ENCODE measurements at places on chromosomes 6 and 20. TPM values are rescaled to one million over a fixed set of nuclear protein-coding genes. Genes with fewer than 3 reads are reported as not detected.

LPIN3 gene
- total RNA-seq: 1.0 TPM

DNA sequence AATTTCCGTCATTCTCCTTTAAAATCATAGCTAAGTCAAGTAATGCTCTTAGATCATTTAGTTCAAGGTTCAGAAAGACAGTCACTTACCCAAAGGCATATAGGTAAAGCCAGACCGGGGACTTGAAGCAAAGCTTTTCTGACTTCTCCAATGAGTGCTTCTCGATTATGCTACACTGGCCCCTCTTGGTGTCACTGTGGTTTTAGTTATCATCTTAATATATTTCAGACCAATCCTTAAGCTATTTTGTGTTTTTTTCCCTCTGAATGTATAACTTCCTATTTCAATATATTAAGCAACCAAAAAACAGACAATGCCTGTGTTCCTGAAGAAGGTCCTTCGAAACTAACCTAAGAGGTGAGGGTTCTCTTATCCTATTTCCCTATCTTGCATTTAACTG lies 3.9 kb downstream of the PRDM1 start:
- DNase-seq: no peak

- DNase-seq: no peak
These were observed 266.2 kb upstream of the ADGRB3 start for GRCh38 chr6:68368845-68369244.

DNA sequence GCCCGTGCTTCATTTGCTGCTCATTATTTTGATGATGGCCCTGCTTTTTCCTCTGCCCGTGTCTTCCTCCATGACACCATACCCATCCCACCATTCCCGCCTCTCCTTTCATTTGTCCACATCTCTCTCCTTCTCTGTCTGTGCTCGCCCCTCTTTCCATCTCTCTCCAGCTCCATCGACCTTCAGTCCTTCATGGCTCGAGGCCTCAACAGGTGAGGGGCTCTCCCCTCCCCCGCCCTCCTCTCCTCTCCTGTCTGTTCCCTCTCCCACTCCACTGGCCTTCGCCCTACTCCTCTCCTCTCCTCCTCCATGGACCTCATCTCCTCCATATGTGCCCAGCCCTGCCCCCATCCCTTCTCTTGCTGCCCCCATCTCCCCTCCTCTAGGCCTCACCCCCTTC lies 12.1 kb upstream of the ZBTB9 start:
- no peak for DNase-seq

DNA sequence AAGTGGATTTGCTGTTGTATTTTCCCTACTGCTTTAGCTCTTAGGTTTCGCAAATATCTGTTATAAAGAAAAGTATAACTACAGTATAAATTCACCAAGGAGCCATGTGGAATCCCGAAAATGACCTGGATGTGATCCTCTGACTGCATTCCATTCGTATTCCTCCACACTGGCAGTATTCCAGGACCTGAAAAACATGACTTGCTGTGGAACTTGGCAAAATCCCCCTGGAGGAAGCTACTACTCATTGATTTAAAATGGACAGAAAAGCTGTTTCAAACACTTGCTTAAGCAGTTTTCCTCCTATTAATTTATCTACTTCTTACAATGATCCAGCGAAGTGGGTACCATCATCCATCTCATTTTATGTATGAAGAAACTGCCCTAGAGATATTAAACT lies 13.3 kb upstream of the ENPP5 start:
- DNase-seq: no peak

SYCP2 gene
- 8.3 TPM for total RNA-seq

- peak; percentile 35 for DNase-seq
These were observed 53.5 kb downstream of the GOPC start for GRCh38 chr6:117548797-117549301.

DNA sequence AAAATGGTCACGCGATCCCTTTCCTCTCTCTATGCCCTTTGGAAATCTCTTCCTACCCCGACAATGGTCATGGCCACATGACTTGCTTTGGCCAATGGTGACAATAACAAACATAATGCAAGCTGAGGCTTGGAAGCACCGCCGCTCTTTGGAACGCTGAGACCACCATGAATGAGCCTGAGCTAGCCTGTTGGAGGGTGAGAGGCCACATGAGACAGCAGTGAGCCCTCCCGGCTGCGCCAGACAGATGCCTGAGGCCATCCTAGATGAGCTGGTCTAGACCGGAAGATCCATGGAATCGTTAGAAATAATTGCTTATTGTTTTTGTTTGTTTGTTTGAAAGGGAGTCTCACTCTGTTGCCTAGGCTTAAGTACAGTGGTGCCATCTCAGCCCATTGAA lies 64.2 kb downstream of the STK35 start:
- DNase-seq: no peak

- DNase-seq: no peak
These were observed 4.1 kb downstream of the BMP7 start for GRCh38 chr20:57262301-57262700.

- DNase-seq: no peak
These were observed at the start of gene HIVEP1 for GRCh38 chr6:12012038-12012557. Gene HIVEP1 (plus strand): TSS chr6:12012312. CDS start chr6:12015629, 3,317 bp downstream.

GRCh38 chr6:123276546-123276980 lies 280.5 kb downstream of the CLVS2 start:
- DNase-seq: no peak

GRCh38 chr6:33424855-33425667 lies 5.2 kb downstream of the SYNGAP1 start:
- no peak for DNase-seq

DNA sequence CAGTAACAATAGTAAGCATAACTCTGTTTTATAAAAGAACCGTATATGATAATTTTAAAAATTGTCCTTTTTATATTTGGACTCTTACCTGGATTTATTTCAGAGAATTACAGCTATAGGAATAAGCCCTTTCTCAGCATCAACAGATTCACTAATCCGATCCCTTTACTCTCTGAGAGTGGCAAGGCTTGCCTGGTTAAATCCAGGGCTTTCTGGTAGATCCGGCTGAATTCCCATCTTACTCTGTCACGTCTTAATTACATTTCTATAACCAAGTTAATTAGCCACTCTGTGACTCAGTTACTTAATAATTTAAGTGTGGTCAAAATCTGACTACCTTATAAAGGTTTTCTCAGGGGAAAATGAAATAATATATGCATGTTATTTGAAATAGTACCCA lies 294.7 kb downstream of the FRK start:
- no peak for DNase-seq

- DNase-seq: no peak
These were observed 49.3 kb upstream of the E2F3 start for GRCh38 chr6:20352346-20352745.

GRCh38 chr20:62178316-62179161 lies 4.3 kb upstream of the MTG2 start:
- no peak for DNase-seq

DNA sequence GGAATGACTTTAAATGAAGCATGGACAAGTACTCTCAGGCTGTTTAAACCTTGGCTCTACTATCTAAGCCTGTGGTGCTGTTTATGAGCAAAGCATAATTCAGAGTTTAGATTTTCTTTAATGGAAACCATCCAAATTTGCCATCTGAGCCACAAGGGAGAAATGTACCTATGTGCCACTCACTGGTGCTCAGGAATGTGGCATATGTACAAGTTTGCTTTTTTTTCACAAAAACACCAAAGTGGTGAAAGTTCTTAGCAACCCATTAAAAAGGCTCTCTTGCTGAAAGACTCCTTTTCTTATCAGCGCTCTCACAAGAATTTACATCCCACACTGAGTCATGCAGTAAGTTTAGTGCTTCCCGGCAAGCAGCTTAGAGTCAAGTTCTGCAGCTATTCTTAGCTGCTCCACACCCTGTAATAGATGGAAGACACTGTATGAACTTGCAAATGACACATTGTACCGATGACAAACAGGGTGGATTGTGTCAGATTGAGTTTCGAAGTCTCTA lies 57.3 kb upstream of the MLIP start:
- no peak for DNase-seq

DNA sequence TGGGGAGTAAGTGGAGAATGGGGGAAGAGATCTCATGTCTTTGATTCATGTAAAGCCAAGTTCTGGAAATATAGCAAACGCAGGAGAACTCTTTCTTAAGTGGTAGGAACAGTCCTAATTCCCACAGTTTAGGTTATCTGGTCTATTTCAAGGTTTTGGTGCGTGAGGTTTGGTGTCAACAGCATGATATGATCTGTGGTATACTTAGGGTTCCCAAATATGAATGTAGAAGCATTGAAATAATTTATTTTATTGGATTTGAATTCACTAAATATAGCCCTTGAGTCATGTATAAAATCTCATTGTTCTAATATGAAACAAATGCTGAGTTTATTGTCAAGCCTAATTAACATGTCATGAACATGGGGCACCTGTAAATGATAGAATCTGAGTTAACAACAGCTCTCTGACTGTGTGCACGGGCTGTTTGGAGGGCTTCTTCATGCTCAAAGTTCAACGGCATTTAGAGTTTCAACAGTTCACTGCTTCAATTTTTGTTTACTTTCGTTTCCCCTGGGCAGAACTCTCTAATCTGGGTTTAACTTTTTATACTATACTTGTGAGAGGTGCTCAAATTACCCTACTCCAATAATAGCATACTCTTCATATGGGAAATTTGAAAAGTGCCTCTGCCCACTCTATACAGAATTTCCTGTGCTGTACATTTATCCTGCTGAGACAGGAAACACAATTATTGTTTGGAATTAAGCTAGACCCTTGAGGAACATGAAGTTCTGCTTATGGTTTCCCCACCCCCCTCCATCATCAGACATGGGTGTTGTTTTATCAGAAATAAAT lies 236.3 kb upstream of the ZNF217 start:
- no peak for DNase-seq

POU5F1 gene
- total RNA-seq: 1.6 TPM

DNA sequence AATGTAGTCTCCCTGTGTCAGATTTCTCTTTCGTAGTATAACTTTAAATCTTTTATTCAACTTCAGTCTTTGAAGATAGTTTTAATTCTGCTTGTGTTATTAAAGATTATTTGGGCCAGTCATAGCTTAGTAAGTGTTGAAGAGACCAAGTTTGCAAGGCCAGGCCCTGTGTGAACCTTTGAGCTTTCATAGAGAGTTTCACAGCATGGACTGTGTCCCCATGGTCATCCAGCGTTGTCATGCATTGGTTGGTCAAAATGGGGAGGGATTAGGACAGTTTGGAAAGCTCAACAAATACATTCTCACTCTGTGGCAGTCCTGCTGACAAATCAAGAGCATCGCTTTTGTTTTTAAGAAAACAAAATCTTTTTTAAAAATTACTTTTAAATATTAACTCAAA lies 74.6 kb upstream of the FAM83B start:
- no peak for DNase-seq

DNA sequence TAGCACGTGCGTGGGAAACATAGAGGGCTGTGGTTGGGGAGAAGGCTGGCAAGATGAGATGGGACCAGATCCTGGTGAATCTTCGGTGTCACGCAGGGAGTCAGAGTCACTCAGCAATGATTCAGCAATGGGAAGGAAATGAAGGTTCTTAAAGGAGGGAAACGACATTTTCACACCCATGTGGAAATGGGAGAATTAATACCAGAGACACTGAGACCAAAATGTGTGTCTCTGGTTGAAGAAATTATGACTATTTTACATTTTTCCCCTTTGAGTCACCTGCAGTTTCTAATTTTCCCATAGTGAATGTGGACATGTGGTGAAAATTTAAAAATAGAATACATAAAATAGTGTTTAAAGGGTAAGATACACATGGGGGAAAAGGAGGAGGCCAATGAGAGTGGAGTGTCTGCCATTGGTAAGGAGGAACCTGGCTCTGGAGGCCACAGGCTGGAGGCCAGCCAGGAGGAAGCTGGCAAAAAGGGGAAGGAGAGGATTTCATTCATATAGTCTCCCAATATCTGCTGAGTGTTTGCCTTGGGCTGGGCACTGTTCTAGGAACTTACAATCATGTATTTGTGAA lies 17.5 kb downstream of the NRN1 start:
- DNase-seq: no peak

DNA sequence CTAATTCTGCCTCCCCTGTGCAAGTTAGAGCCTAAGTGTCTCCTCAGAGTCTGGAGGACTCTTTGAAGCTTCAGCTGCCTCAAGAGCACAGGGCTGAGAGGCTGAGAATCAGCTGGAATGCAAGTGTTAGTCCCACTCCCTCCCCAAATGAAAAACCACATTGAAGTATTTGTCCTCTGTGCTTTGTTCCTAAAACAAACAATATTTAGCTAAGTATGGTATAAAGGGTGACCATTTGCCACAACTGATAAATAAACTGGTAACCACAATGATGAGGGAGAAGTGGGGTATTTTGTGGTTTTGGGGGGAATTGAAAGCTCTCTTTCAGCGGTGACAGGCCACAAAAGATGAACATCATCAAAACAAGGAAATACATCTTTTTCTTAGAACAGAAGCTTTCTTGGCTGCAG lies 91.7 kb upstream of the HDDC2 start:
- no peak for DNase-seq

MAFB gene
- total RNA-seq: 1.1 TPM

OR12D3 gene
- total RNA-seq: not detected

ELOVL4 gene
- 1.8 TPM for total RNA-seq

DNA sequence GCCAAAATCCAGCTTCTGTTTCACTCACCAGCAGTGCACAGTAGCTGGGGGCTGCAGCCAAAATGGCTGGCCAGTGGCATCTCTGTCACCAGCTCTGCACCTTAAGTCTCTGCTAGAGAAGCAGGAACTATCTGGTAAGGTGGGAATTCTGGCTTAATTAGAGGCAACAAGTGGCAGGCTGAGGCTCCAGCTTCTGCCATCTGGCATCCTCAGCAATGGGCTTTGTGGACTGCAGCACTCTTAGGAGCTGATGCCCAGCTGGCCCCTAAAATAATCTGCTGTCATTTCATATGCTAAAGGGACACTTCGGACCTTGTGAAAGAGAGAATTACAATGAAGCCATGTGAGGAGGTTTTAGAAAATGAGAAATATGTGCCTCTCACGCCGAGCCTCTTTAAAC lies 4.6 kb upstream of the CLDN20 start:
- DNase-seq: no peak

GRCh38 chr6:10759884-10760329 lies 12.3 kb downstream of the TMEM14B start:
- DNase-seq: no peak

GRCh38 chr6:43937236-43938177 lies 167.5 kb downstream of the VEGFA start:
- no peak for DNase-seq

- DNase-seq: no peak
These were observed 220.0 kb downstream of the QKI start for GRCh38 chr6:163634211-163635171.

DNA sequence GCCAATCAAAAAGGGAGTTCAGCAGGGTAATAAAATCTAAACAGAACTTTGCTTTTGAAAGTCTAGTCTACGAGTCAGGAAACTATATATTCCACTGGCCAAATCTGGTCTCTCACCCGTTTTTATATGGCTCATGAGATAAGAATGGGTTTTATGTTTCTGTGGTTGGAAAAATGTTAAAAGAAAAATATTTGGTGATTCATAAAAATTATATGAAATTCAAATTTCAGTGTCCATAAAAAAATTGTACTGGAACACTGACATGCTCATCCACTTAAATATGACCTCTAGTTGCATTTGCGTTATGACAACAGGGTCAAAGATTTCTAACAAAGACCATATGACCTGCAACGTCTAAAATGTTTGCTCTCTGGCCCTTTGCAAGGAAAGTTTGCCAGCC lies 22.3 kb upstream of the LAMP5 start:
- no peak for DNase-seq

GRCh38 chr6:34359418-34360158 lies 32.9 kb downstream of the NUDT3 start:
- DNase-seq: no peak

GRCh38 chr6:37865504-37865903 lies 46.0 kb downstream of the ZFAND3 start:
- DNase-seq: no peak

All from naive thymus-derived CD8-positive, alpha-beta T cell (primary cell).